ENCODE measurements at places on chromosomes 2 and 18.

DNA sequence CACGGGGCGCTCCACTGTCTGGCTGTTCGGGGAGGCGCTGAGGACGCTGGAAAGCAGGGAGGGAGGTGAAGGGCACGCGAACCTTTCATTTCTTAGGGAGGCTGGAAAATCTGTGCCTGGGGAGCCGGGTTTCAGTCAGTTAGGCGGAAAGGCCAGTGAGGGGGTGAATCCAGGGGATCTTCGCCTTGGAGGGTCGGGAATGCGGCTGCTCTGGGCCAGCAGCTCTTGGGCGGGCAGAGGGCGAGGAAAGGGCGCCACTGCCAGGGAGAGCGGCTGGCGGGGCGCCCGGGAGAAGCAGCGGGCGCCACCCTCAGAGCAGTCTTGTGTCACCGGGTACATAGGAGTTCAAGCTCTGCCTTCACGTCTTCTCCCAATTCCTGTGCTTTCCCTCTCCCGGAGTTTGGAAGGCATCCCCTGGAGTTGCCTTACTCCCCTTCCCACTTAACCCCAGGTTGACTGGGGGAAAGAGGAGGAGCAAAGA lies 1.4 kb downstream of the CCDC85A start:
- no peak for DNase-seq

DNA sequence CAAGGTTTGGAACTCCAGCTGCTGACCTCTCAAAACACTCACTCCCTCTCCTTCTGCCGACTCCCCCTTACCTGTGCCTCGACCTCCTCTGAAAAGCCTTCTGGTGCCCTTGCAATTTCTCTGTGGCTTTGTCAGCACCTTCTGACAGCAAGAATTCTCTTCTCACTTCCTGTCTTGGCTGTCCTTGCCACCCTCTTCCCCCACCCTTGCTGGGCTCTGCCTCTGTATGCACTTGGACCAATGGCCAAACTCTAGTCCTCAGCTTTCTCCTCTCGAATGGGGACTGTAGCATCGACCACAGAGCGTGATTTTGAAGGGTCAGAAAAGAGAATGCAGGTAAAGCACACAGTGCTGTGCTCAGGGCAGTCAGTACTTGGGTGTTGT lies 99.0 kb downstream of the HS1BP3 start:
- DNase-seq, result no peak

- DNase-seq, result no peak
Observed at GRCh38 chr2:167697194-167697593, 550.2 kb downstream of the STK39 start.

- DNase-seq, result no peak
Observed at GRCh38 chr18:50039746-50040145, 155.2 kb downstream of the MYO5B start.

DNA sequence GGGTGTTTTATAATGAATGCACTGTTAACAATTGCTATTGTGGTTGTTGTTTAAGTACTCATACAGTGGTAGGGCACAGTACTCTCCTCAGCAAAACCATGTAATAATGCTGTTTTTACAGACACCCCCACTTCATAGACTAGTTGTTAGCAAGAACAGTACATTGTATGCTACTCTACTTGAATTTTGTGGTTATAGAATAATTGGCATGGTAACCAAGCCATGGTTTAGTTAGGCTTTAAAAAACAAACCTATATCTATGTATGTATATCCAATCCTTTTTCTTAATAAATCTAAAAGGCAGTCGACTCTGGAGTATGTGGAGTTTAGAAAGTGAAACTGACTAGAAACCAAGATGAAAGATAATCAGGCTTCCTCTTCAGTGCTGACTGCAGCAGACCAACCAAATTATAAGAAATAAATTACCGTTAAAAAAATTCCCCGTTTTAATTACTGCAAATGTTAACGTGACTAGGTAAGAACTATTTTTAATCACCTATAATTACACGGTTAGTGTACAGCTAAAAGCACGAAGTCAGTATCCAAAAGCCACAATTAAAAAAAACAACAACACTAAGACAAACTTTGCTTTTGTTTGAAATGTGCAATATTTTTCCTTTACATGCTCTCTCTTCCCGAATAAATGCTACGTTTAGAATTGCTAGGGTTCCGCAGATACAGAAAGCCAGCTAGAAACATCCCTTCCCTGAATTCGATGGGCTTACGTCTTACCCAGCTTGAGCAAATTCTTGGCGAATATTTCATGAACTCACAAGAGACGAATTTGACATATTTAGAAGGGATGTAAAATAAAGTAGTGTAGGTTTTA lies 113.3 kb upstream of the SERTAD2 start:
- no peak for DNase-seq

GRCh38 chr2:225668606-225669266 lies 269.2 kb downstream of the NYAP2 start:
- peak; percentile 19 for DNase-seq

DNA sequence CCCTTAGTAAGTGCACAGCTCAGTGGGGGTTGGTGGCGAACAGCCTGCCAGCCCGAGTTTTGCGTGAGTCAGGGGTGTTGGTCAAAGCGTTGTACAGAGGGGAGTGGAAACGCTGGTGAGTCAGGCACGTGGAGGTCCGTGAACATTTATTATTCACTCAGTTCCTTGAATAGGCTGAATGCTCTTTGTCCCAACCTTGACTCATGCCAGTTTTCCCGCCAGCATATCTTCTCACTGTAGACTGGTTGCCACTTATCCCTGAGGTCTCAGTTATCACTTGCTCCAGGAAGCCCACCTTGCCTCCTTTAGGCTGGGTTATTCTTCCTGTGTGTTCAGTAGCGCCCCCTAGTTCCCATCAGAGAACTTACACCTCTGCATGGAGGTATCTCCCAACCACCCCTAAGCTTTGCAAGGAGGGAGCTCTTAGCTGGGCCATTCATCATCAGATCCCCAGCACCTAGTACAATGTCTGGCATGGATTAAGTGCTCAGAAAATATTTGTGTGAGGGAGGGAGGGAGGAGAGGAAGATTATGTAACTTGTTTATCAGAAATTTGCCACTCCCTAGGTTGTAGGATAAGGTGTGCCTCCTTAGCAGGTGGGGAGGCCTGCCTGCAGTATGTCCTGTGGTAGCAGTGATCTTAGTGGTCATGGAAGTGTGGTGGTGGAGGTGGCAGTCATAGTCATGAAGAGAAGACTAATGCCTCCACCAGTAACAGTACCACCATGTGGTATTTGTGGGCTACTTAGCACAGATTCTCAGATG lies 72.1 kb downstream of the CABLES1 start:
- DNase-seq, result no peak

DNA sequence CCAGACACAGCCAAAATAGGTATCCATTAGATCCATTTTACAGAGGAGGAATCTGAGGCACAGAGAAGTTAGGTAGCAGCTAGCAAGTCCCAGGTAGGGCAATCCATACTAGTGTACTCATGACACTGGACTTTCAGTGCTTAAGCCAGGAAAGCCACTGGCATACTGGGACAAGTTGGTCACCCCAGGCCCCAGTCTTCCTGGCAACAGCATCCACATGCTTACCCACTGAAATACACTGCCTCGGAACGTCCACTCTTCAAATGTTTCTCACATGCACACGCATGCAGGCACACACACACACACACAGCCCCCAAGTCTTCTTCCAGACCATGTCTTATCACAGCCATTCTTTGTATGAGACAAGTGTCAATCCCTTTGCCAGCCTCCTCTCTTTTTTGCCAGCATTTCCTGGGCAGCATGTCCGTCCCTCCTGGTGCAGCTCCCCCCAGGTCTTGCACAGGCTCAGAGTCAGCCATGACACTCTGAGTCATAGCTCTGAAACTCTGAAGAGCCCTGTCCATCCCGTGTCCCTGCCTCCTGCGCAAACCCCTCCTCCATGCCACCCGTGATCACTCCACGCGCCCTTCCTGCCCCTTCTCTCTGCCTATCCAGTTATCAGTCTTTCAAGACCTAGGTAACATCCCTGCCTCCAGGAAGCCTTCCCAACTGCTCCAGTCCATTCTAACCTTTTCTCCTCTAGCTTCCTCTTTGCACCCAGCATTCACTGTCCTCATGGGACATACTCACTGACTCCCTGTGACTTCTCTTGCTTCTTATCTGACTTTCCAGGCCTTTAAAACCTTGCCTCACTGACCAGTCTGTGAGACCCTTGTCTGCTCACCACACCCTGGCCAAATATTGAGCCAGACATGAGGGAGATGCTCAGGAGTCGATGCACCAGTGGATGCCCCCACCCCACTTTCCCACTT lies 10.9 kb upstream of the TEX261 start:
- DNase-seq, result no peak

DNA sequence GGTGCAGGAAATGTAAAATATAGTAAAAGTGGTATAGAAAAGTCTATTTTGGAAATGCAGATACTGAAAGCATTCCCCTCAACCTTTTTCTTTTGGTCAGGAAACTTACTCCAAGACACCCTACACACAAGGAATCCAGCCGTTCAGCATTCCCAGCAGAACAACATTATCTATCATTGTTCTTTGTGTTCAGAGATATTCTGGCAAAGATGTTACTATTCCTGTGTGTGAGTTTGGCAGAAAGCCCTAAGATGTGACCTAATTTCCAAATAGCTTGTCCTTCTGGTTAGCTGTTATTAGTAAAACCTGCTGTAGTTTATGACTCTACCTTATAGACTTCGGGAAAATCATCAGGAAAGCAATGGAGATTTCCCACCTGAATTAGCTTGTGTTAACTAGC lies 78.1 kb upstream of the PELI1 start:
- DNase-seq, result no peak

DNA sequence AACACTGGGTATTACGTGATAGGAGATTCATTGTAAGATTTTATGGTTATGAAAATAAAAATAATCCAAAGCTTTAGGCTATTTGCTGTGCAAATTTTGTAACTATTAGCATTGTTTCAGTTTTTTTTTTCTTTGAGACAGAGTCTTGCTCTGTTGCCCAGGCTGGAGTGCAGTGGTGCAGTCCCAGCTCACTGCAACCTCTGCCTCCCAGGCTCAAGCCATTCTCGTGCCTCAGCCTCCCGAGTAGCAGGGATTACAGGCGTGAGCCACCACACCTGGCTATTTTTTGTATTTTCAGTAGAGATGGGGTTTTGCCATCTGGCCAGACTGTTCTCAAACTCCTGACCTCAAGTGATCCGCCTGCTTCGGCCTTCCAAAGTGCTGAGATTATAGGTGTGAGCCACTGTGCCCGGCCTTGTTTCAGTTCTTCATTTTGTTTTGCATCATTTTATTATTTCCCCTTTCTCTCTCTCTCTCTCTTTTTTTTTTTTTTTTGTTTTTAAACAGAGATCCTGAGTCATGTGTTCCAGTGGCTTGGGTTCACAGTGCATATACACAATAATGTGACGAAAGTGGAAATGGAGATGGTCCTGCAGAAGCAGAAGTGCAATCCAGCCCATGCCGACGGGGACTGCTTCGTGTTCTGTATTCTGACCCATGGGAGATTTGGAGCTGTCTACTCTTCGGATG lies 25.8 kb downstream of the CASP10 start:
- no peak for DNase-seq

DNA sequence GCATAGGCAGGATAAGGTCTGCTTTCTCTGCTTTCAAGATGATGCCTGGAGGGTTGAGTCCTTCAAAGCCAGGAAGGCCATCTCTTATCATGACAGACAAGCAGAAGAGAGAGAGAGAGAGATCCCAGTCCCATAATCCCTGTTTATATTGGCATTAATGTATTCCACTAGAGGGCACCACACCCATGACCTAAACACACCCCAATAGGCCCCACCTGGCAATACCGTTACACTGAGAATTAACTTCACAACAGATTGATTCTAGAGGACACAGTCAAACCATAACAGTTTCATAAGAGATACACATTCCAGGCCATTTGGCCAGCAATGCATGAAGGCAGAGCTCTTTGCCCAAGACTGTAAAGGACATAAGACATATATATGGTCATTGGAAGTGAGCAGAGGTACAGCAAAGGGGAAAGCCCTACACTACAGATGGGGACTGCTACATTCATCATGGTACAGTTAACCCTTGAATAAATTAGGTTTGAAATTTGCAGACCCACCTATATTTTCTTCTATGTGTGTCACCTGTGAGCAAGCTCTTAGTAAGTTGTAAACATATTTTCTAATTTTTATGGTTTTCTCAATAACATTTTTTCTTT lies 1516.1 kb downstream of the RPIA start:
- DNase-seq, result no peak

DNA sequence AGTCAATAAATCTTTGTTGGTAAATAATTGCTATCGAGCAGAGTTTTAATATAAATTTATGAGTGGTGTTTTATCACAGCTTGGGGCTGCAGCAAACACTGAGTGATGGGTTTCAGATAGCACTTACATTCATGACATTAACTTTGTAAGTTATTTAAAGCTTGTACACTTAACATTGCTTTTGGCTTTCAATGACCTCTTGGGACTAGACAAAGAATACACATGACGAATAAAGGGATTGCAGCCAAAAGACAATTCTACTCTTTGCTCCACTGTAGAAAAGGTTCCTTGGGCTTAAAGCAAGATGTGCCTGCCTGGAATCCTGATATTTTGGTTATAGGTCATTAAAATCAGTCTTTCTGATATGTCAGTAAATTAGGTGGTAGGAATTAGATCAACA lies 299.5 kb downstream of the GBX2 start:
- no peak for DNase-seq

GRCh38 chr2:219292616-219293015 lies 13.4 kb downstream of the DNAJB2 start:
- DNase-seq, result no peak

DNA sequence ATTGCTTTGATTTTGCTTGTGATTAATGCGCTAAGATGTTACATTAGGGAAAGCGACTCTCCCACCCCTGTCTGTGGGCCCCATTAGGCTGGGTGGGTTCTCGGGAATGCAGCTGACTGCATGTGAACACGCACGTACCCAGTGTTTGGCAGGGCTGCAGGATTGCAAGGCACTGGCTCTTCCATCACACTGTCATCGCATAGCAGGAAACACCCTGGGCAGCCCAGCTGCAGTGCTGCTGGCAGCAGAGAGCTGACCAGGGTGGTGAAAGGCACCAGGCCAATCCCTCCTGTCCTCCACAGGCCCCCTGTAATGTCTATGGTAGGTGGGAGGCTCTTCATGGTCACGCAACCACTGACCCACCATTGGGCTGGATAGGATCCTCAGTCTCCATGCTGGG lies 34.4 kb upstream of the FZD7 start:
- DNase-seq, result no peak

GRCh38 chr2:42918041-42918440 lies 125.7 kb upstream of the HAAO start:
- DNase-seq, result no peak

GRCh38 chr18:45321520-45321919 lies 293.8 kb upstream of the SLC14A2 start:
- no peak for DNase-seq

DNA sequence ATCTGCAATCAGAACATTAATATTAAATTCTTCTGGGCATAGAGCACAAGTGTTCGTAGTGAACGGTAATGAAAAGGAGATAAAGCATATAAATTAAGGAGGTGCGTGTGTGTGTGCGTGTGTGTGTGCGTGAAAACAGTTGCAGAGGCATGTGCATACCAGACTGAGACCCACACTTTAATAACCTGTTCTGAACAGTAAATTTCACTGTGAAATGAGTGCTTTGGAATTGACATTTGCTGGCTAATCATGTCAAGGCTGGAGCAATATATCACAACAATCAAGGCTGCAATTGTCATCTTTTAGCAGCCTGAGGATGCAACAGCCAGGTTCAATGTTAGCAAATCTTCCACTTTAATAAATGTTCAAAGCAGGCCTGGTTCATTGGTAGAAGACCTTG lies 57.9 kb downstream of the DCDC2C start:
- DNase-seq, result no peak
